ENCODE measurements at places on chromosomes 2 and 18.

DNA sequence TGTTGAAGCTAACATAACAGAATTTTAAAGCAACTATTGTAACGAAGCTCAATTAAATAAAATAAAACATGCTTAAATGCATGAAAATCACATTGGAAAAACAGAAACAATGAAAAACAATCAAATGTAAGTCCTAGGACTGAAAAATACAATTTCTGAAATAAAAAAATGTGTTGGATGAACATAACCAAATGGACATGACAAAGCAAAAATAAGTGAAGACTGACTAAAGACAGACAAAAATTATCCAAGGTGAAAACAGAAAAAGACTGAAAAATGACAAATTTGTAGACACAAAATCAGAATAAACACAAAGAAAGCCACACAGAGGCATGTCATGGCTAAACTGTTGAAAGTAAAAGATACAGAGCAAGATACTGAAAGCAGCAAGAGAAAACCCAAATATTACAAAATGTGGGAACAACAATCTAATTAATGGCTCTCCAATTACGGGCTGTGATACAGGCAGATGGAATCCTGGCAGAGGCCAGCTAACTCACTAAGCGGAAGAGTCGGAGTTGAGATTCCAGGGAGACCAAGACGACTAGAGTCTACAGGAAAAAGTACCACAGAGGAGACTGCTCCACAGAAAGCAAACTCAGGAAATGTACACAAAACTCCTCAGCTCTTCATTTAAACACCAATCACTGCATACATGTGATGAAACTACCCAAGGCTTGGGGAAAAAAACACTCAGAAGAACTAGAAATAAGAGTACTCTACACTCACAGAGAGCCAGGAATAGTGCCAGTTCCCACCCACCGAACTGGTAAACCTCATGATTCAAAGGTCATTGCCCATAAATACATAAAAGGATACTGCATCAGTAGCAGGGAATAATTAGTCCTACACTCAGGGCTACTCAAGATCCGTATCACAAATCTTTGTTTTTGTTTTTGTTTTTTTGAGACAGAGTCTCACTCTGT, 83.6 kb downstream of the ATAD2B start:
- DNase-seq, result no peak

DNA sequence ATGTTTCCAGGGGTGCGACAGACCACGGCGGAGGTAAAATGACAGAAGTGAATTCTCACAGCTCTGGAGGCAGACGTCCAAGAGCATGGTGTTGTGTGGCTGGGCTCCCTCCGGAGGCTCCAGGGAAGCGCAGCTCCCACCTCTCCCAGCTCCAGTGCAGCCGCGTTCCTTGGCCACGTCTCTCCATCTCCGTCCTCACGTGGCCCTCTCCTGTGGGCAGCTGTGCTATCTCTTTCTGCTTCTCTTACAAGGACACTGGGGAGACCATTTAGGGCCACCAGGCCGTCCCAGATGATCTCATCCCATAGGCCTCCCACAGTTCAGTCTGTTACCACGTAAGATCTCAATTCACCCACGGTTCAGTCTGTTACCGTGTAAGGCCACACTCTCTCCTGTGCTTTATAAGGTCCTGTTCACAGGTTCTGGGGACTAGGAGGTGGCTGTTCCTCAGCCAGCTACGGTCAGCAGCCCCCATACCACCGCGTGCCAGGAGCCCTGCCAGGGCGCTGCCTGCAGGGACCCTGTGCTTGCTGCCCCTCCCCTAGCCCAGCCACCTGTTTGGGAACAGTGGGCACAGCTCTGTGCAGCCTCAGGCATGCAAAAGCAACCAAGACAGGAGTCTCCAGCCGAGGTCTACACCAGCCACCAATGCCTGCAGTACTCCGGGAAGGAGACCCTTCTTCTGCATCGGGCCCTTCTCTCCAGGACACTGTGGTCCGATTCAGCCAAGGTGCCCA, 2.9 kb upstream of the MAB21L4 start:
- no peak for DNase-seq

- DNase-seq, result peak; percentile 62
These were observed 68.4 kb downstream of the MCFD2 start for GRCh38 chr2:46847185-46847710.

- no peak for DNase-seq
These were observed 151.2 kb downstream of the STK39 start for GRCh38 chr2:168096158-168096557.

GRCh38 chr2:226891780-226892590, 56.1 kb downstream of the RHBDD1 start:
- no peak for DNase-seq

DNA sequence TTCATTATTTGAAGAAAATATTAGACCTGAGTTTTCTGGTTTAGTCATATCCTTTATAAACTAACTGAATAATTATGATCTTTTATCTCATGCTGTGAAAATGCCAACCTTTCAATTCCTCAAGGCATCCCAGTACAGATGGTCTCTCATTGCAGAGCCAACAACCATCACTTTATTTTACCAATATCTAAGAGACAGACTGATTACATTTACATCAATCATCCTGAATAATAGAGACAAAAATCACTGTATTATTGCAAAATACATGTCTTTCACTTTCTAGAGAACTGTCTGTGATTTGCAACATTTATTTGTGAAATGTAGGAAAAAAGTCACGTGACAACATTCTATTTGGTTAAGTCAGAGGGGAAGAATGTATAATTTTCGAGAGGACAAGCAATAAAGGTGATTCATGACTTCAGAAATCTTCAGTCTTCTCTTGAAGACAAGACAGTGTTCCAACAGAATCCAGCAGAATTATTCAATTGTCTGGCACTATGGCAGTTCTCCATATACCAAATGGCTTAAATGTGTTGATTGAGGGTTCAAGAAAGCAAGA, 503.6 kb upstream of the SYT4 start:
- no peak for DNase-seq

DNA sequence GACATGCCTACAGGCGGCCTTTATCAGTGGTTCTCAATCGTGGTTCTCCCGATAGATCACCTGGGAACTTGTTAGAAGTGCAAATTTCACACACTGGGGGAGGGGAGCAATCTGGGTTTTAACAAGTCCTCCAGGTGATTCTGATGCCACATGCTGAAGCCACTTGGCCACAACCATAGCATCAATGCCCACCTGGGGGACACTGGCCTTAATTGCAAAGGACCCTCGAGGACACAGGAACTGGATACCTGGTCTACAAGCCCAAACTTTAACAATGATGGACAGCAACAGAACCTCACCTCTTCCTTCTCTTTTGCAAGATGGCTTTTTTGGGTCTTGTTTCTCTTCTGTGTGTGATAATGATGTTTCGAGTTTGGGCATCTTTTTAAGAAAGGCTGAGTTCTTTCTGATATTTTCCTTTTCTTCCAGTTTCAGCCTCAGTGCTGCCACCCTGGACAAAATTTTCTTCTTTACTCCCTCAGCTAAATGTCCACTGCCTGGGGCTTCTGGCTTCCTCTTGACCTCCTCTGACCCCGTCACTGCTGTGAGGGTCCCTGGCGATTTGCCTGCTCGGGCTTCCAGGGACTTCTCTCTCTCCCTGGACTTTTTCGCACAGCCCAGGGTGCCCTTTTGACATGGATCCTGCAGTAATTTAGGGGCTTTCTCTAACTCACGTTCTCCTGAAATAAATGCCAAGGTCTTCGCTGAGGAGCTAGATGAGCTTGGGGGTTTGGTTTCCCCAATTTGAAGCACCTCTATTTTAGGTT, 94.2 kb downstream of the ALPK2 start:
- DNase-seq, result no peak

- no peak for DNase-seq
These were observed 465.9 kb downstream of the EPHA4 start for GRCh38 chr2:221106241-221106640.

GRCh38 chr18:35707674-35708073, 126.1 kb downstream of the GALNT1 start:
- DNase-seq, result no peak

DNA sequence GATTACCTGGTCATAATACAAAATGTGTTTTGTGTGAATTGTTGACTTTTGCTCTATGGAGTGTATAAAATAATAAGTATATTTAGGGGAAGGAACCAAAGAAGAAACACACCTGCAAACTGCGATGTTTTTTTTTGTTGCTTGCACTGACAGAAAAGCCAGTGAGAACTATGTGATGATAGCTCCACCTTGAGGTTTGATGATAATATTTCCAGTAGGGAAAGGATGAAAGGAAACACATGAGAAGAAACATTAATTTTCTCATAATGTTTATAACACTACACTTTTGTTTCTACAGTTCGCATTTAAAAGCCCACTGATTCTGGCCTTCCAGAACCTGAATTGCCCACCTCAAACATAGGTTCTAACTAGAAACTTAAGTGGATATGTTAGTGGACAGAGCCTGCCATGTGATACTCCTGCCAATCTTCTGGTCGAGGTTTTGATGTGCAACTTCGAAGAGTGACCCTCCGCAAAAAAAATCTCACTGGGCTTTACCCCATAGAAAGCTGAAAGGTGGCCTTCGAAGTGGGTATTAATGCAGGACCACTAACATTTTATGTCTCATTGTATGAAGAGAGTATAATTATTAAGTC, 476.4 kb upstream of the SPHKAP start:
- peak; percentile 20 for DNase-seq

GRCh38 chr2:2808551-2809058, 477.5 kb upstream of the MYT1L start:
- no peak for DNase-seq

- DNase-seq, result no peak
These were observed 72.6 kb upstream of the SMAD7 start for GRCh38 chr18:49023271-49023937.

DNA sequence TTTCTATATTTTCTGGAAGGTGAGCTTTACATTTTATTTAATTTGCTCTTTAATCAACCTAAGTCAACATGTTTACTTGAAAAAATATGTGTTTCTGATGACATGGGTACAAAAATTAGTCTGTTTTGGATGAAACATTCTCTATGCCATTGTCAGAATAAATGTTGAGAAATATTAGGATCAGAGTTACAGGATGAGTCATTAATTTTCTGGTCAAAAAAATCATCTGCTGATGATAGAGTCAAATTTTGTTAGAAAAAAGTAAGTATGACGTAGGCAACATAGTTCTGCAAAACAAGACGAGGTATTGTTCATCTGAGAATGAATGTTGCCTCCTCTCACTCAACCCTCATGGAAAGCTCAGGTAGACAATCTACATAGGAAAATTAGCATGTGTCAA, 107.6 kb upstream of the CAVIN2 start:
- DNase-seq, result no peak

- DNase-seq, result no peak
These were observed 33.0 kb upstream of the CCDC195 start for GRCh38 chr2:224749136-224749535.

- DNase-seq, result no peak
These were observed 63.8 kb upstream of the EPHA4 start for GRCh38 chr2:221635949-221636348.

DNA sequence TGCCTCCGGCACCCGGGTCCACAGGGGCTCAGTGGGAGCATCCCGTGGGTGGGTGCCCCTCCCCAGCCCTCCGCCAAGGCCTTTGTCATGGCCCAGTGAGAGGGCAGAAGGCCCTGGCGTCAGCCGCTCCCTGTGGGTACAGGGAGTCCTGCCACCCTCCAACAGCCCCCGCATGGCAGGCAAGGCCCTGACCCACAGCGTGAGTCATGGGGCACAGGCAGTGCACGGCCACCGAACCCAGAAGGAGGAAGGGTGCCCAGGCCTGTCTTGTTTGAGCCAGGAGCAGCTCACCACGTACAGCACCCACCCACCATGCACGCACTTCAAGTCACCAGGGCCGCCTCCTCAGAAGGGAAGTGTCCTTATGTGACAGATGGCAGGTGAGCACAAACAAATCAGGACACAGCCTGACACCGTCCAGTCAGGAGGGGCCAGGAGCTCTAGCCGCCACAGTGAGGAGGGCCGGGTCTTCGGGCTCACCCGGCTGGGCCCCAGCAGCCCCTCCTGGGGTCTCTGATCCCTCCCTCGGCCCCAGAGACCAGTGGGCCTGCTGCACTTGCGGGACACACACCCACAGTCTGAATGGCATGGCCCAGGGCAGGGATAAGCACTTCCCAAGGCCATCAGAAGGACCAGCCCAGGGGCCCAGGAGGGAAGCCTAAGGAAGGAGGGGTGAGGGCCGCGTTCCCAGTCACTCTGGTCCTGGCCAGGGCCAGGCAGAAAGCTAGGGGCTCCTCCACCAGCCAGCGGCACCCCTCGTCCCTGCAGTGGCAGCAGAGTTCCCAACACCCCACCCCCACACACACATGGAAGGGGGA, 25.8 kb downstream of the BIN1 start:
- DNase-seq, result no peak

DNA sequence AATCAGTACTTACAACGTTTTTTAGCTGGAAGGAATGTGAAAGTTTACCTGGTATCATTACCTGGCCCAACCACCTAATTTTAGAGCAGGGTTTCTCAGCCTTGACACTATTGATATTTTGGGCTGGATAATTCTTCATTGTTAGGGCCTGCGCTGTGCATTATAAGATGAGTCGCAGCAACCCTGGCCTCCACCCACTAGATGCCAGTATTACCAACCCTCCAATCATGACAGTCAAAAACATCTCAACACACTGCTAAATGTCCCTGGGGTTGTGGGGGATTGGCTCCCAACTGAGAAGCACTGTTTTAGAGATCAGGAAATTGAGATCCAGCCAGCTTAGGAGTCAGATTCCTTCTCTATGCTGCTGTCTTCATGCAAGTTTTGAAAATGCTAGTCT, 265.3 kb upstream of the TCF4 start:
- no peak for DNase-seq

DNA sequence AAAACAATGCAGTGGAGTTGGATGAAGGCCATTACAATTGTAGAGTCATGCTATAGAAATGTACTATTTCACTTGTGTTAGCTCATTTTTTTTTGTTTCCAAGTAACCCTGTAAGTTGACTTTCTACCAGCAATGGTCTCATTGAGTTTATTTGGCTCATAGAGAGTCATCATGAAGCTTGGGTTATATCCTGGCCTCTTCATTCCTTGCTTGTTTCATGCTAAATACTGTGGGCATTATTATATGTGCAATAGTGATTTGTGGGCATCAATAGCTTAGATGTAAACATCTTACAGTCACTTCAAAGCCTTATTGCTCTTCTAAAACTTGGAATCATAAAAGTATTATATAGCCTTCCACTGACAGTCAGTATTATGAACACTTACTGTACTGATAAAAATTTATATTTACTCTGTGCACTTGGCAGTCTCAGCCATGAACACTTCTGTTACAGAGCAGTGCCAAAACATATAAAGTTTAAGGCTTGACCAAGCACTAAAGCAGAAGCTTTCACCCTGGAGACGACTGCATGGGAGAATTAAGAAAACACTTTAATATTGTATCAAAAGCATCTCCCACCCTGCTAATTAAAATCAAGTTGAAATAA, 751.2 kb downstream of the SATB2 start:
- no peak for DNase-seq

DNA sequence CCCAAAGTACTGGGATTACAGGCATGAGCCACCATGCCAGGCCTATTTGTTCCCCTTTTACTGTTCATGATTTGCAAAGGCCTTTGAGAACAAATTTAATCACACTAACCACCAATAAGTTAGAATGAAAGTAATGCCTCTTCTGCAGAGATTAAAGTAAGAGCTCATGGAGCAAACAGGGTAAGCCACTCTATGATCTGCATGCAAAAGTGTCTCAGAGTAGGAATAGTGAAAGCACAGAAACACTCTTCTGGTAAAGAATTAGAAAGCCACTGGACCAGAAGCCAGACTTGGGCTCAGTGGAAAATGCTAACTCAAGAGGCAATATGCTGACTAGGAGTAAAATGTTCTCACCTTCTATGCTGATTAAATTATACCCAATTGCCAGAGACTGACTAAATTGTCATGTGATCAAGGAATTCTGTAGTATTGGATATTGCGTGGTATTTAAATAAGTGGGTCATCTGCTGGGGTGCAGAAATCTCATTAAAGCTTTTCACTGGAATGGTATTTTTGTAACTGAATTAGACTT, 235.3 kb upstream of the ERBB4 start:
- no peak for DNase-seq
